T-helper 1 cell (primary cell): ENCODE measurements at places on chromosomes 2 and 18.

DNA sequence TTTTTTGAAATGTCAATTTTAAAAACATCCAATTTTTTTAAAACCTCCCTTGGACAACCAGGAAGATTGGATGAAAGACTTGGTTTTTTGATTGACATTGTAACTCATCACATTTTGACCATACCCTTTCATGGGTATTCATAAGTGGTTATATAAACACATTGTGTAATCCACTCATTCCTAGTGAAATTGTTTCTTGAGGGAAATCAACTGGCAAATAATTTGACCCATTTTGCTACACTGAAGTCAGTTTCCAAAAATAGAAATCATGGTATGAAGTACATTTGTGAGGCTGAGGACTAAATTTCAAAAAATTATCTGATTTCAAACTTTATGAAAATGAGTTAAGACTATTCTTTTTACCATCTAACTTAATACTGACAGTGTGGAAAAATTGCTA is 31.5 kb downstream of the FBXO48 start:
- no peak for DNase-seq

DNA sequence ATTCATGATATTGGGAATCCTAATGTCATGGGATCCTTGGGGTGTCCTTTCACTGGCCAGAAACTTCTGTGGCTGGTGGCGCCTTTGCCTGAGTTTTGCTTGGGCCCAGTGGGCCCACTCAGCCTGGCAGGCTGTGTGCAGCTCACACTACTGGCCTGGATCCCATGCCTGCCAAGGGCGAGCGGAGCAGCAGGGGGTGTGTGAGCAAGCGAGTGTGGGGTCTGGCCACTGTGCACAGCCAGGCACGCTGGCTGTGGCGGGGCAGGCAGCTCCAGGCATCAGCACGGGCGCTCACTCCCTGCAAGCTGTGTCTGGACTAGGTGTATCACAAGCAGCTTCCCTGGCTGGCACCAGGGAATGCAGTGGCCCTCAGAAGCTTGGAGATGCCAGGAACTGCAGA is 74.5 kb downstream of the NCOA1 start:
- no peak for DNase-seq

DNA sequence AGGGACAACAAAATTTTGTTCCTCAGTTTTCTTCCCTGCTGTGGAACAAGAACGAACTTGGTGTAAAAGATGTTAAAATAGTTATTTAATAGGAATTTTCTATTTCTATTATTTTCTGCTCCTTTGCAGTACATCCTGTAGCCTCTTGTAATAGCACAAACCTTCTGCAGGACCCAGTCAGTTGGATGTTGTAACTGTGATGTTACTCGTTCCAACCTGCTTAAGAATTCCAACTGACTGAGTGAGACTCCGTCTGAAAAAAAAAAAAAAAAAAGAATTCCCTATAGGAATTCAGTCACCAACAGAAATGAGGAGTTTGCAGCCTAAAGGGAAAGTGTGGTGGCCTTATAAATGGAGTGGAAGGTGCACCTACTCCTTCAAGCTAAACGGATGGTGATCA is 46.4 kb upstream of the CDH20 start:
- DNase-seq, result no peak

GRCh38 chr2:176494949-176495353 is 225.7 kb downstream of the MTX2 start:
- DNase-seq, result no peak

DNA sequence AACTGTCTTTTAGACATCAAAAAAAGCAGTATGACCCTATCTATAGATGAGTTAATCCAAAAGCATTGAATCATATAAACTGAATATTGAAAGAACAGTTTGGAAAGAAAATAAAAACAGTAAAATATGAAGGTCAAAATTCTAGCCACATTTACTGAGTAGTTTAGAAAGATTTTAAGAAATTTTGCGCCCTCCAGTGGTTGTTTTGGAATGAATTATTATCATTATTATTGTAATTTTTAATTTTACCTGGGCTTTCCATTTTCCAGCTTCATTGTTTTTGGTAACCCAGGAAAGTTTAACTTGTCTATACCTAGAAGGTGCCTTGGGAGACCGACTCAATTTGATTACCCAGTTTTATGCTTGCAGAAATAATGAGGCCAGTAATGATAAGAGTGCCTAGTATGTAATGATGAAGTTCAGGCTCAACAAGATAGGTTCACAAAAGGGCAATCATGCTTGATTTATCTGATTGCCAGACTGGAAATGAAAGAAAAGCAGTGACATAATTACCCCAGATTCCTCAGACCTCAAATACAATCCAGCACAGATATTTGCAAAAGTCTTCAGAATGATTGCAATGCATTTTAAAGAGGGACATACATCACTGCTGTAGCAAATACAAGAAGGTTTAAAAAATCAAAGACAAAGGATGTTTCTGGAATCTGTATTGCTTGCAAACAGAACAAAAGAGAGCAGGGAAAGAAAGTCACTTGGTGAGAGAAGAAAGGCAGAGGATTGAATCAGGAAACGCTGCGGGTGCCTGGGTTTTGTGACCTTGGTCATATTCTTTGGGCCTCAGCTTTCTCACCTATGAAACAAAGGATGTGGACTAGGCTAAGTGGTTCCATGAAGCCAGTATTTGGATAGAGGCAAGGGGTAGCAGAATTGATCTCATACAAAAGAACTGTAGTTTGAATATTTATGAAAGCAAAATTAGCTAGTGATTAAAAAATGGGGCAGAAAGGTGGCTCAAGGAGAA is 153.8 kb downstream of the MAP2 start:
- DNase-seq, result no peak

DNA sequence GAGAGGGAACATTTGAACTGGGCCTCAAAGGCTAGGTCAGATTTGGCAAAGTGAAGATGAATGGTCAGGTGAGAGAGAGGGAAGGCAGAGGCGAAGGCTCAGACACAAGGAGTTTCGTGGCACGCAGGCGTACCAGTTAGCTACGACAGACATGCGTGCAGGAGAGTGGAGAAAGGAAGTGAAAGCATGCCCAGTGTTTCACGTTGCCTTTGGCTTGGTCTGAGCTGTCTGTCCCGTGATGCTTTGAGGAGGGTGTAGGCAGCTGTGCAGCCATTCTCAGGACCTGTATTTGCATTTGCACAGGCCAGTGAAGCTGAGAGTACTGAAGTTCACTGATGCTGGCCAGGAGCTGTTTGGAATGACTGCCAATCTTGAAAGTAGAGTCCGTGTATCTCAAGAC is 69.5 kb downstream of the HNRNPLL start:
- DNase-seq, result no peak

DNA sequence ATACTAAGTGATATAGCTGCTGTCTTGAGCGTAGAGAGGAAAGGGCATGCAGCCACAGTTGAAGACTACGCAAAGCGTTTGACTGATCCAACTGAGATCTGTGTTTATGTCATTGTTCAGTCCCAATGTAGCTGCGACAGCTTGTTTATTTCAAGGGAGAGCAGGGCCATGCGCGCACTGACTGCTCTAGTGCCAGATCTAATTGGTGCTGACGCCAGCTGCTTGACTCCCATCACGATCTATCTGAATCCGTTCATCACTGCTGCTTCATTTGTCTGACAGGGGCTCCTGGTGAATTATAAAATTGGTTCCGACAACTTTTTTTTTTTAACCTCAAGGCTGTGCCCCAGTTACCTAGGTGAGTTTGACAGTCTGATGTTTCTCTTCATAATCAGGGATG is 75.7 kb downstream of the CHST9 start:
- DNase-seq, result no peak

- DNase-seq, result no peak
Observed at GRCh38 chr2:239255218-239255617, 145.6 kb downstream of the HDAC4 start.

DNA sequence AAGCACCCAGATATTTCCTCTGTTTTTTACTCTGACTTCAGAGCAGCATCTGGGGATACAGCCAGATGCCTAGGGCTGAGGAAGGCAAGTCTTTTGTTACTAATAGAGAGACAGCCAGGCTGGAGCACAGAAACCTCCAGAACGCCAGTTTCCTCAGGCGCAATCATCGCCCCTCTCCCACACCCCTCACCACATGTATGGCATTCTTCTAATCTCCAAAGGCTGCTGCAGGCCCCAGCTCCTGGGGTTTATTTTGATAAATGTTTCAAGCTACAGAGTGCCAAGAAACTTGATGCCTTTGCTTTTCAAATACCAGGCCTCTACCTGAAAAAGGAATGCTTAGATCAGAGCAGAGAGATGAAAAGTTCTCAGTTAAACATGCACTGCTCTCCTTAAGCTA is 283.6 kb downstream of the RBM43 start:
- no peak for DNase-seq

- DNase-seq, result no peak
Observed at GRCh38 chr2:98489971-98490962, 45.6 kb downstream of the INPP4A start.

GRCh38 chr2:65636024-65636423 is 203.6 kb upstream of the SPRED2 start:
- DNase-seq, result no peak

GRCh38 chr2:26273501-26273900 is 28.8 kb downstream of the HADHB start:
- DNase-seq, result no peak

- no peak for DNase-seq
Observed at GRCh38 chr2:230155359-230155758, 64.4 kb downstream of the SP110 start.
